ENCODE measurements at places on chromosomes 12 and 14. TPM values are rescaled to one million over a fixed set of nuclear protein-coding genes. Genes with fewer than 3 reads are reported as not detected.
A peak's percentile ranks its signal among the peaks of the same experiment; 100 is the strongest.

DNA sequence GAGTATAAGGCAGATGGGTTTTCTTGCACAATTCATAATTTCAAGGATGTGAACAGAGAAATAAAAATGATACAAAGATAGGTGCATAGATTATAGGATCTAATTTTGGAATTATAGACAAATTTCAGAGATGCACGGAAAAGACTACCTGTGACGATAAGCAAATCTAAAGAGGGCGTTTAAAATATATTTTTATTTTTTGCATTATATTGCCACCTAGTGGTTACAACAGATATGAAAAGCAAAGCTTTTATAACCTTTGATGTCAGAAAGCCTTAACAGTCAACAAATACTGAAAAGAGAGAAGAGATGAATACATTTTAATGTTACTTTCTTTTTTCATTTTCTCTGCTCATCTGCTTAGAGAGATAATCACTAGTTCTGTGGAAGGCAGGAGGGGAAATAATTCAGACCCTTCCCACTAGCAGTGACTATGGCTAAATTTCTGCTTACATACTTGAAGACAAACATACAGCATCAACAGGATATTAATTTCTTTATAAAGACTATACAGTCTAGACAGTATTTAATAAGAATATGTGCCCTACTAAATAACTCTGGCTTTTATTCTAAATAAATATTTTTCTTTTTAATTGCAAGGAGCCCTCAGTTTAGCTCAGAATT lies 46.3 kb downstream of the NTS start:
- DNase-seq = no peak
- H3K4me3 ChIP-seq = no peak overlapping the region
- no peaks in the 10 kb centered on the region for H3K4me1 ChIP-seq
- H3K36me3 ChIP-seq = no peaks in the 10 kb centered on the region
- no peaks in the 10 kb centered on the region for H3K27me3 ChIP-seq

DNA sequence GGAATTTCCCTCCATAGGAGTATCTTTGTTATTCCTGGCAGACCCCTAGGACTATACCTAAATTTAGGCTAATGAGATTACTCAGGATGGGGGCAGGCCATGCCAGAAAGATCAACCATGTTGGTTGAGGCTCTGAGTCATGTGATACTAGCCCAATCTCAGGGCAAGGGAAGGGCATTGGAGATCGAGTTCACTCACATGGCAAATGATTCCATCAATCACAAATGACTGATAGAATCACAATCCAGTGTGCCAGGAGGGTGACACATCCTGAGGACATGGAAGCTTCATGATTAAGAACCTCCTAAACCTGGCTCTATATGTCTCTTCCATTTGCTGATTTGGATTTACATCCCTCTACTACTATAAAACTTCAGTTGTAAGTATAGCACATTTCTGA lies 182.3 kb downstream of the NTF3 start:
- no peak for DNase-seq
- H3K27ac ChIP-seq = no peak overlapping the region
- H3K4me3 ChIP-seq = no peak overlapping the region

The NID2 gene
- total RNA-seq = 42.5 TPM

DNA sequence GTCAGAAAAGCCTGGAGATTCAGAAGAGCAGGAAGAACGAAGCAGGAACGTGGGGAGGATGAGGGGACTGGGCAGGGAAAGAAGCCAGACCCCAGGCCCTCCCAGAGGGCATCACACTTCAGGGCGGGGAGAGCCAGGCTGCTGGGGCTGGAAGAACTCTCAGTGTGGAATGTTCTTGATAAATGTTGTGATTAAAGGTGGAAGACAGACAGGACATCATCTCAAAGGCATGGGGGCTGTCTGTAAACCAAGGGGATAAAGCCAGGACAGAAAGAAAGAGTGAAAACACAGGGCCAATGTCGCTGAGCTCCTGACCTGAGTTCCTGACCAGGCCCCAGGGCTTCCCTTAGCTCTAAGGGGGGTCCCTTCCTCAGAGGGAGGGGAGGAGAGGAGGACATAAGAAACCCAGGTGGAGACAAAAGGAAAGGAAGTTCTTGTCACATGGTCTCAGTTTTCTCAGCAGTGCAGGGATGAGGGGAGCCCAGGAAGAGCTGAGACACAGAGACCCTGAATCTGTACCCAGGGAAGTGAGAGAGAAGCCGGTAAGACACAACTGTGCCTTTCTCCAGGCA lies 56.3 kb downstream of the SETD3 start:
- no peak for DNase-seq
- peaks cover 19% of the 10 kb centered on the region for H3K36me3 ChIP-seq
- H3K27ac ChIP-seq = peak overlapping the region; percentile 59
- no peaks in the 10 kb centered on the region for H3K27me3 ChIP-seq
- no peak overlapping the region for H3K4me3 ChIP-seq

GRCh38 chr14:58107947-58108552 lies 44.0 kb downstream of the ARMH4 start:
- no peak overlapping the region for H3K27ac ChIP-seq
- H3K4me1 ChIP-seq = no peaks in the 10 kb centered on the region

DNA sequence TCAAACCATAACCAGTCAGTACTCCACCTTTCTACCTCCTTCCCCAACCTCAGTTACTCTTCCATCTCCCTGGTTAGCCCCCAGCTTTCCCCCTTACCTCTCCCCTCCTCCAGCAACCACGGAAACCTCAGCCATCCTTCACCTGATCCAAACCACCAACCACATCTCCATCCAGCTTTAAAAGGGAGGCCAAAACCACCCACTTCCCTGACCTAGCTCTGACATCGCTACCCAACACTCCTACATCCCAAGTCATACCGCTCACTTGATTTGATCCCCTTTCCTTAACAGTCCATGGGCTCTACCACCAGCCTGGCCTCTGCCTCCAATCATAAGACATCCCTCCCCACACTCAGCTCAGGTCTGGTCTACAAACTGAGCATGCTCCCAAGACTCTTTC lies 1.5 kb downstream of the RAB35 start:
- no peaks in the 10 kb centered on the region for H3K27me3 ChIP-seq
- no peak for DNase-seq
- H3K4me1 ChIP-seq = peaks cover 45% of the 10 kb centered on the region

DNA sequence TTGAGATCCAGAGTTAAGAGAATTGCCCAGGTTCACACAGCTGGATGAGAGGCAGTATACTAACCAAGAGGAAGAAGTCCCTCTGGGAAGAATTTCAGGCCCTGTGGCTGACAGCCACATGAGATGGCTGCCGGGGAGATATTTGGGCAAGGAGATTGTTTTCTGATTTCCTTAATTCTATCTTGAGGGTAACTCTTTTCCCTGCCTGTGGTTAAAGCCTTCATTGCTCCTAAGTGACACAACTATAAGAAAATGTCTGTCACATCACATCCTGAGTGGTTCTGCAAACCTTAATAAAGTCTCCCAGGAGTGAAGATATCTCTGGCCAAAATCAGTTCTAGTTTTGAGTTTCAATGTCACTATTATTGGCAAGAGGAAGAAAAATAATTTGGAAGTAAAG lies 9.6 kb downstream of the ARHGDIB start:
- H3K27ac ChIP-seq = no peak overlapping the region
- H3K4me1 ChIP-seq = peaks cover 29% of the 10 kb centered on the region
- H3K36me3 ChIP-seq = no peaks in the 10 kb centered on the region

DNA sequence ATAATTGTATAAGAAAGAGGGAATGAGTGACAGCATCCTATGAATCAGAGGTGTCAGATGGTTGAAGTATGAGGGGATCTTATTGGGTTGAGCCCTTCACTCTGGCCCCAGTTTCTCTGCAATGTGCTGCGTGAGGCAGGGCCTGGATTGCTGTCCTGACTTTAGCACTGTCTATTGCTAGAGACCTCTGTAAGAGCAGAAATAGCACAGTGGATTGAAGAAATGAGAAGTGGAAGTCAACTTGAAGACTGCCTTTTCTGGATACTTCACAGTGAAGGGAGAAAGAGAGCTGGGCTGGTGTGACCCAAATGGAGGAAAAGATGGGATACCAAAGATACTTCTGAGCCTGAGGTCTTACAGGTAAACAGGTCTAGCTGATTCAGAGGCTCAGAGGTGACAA lies 5.8 kb downstream of the ASCL4 start:
- H3K27me3 ChIP-seq = peaks cover 71% of the 10 kb centered on the region
- H3K27ac ChIP-seq = no peak overlapping the region
- no peaks in the 10 kb centered on the region for H3K36me3 ChIP-seq
- DNase-seq = no peak

GRCh38 chr12:47825173-47825639 lies 5.5 kb upstream of the HDAC7 start:
- no peak overlapping the region for H3K27ac ChIP-seq
- no peak for DNase-seq
- H3K4me1 ChIP-seq = peaks cover 63% of the 10 kb centered on the region
- H3K4me3 ChIP-seq = no peak overlapping the region

All from neural crest cell (in vitro differentiated cells).